Activated naive CD8-positive, alpha-beta T cell treated with anti-CD3 and anti-CD28 coated beads, Interleukin-2, amount 10 ng/mL, durations not matched to agents 7 days and 5 days (primary cell): ENCODE measurements at places on chromosomes 16 and 17. TPM values are rescaled to one million over a fixed set of nuclear protein-coding genes. Genes with fewer than 3 reads are reported as not detected.
A peak's percentile ranks its signal among the peaks of the same experiment; 100 is the strongest.

DNA sequence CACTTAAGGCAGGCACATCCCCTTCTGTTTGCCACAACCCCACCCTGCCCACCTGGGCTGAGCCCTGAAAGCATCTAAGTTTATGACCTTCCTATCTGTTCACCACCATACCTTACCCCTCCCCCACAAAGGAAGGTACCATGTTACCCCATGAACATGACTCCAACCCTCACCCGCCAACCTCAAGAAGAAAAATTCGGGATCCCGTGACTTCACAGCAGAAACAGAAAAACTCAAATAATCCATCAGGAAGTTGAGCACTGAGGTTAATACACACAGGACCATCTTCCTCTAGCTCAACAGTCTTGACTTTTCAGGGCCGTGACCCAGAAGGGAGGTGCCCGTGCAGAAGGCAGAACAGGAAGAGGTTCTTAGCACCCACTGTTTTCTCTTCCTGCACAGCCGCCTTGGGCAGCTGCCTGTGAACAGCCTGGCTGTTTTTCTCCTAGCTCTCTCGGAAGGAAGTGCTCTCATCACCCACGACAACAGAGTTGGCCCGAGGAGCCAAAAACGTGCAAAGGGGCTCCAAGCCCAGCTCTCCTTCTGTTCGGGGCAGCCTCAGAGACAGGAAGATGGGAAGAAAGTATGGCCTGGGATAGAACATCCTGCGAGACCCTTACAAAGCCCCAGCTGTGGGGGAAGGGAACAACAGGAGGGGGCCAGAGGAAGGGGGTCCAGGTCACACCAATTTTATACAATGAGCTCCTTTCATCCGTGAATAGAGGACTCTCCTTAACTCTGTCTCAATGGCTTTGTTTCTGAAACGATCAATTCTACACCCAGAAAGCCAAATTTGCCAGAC is 101.1 kb downstream of the XYLT1 start:
- peaks cover 77% of the 10 kb centered on the region for H3K4me1 ChIP-seq
- peak; percentile 69 for DNase-seq
- H3K36me3 ChIP-seq: peaks cover 21% of the 10 kb centered on the region
- no peaks in the 10 kb centered on the region for H3K27me3 ChIP-seq

- H3K4me1 ChIP-seq: peaks cover 1% of the 10 kb centered on the region
- H3K27me3 ChIP-seq: no peaks in the 10 kb centered on the region
- H3K4me3 ChIP-seq: no peak overlapping the region
- H3K36me3 ChIP-seq: peaks cover 22% of the 10 kb centered on the region
- no peak for DNase-seq
Observed at GRCh38 chr16:71754652-71755051, 30.2 kb upstream of the PHLPP2 start.

DNA sequence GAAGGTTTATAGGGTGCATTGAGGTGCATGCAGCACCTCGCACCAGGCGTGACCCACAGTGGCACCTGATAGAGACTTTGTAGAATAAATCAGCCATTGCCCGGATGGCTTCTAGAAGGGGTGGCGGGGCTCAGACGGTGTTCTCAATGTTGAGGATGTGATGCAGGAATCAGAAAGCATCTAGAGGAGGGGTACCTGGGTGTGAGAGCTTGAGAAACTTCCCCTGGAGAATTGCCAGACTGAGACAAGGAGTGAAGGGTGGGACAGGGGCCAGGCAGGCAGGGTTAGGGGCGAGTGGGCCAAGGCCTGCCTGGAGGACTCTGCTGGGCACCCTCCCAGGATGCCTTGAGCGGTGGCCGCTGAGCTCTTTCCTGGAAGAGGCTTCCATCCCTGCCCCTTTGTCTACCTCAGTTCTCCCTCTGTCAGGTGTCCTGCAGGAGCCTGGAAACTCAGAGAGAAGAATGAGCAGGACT is 9.3 kb upstream of the ADGRG1 start:
- no peaks in the 10 kb centered on the region for H3K27me3 ChIP-seq
- DNase-seq: peak; percentile 23
- no peak overlapping the region for H3K4me3 ChIP-seq
- H3K4me1 ChIP-seq: peaks cover 9% of the 10 kb centered on the region
- no peaks in the 10 kb centered on the region for H3K36me3 ChIP-seq

Gene UNC13D
- 222 TPM for total RNA-seq

- peaks cover 13% of the 10 kb centered on the region for H3K4me1 ChIP-seq
- peaks cover 2% of the 10 kb centered on the region for H3K27me3 ChIP-seq
- peaks cover 4% of the 10 kb centered on the region for H3K36me3 ChIP-seq
- H3K4me3 ChIP-seq: no peak overlapping the region
Observed at GRCh38 chr17:64240741-64241347, 22.2 kb downstream of the TEX2 start.

- no peak overlapping the region for H3K27ac ChIP-seq
- H3K4me1 ChIP-seq: no peaks in the 10 kb centered on the region
- DNase-seq: no peak
- H3K27me3 ChIP-seq: no peaks in the 10 kb centered on the region
Observed at GRCh38 chr16:78256686-78257375, 157.4 kb downstream of the WWOX start.

DNA sequence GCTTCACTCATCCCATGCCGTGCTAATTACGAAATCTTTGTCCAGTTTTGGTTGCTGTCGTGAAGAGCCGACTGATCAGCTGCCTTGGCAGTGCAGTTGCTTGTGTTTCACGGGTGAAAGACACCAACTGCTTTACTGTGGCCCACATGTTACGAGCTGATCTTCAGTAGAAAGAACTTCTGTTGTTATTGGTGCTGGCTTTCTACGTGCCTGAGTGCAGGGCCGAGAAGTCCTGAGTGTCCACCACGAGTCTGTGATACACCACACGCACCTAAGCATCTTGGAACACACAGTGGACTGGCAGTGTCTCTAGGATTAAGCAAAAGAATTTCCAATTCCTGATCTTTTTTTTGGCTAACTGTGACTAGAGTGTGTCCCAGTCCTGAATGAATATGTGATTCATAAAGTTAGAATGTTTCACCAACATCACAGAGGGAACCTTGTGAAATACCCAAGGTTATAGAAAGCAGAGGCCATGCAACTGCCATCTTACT is 70.4 kb upstream of the CLEC18A start:
- no peak overlapping the region for H3K27ac ChIP-seq
- H3K4me3 ChIP-seq: no peak overlapping the region
- H3K27me3 ChIP-seq: no peaks in the 10 kb centered on the region

Gene KRT13
- total RNA-seq: not detected

DNA sequence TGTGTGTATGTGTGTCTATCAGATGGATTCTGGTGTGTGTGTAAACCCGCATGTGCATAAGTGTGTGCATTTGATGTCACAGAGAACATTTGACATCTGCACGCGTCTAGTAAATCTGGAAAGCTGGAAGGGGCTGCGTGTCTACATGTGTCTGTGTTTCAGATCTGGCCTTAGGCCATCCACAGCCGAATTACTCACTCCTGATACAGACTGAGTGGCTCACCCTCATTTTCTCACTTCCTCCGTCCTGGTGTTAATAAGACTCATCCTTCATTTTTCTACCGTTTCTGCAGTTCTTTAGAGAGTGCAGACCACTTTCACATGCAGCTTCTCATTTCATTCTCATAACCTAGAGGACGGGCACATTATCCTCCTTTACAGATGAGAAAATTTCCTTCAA is 491.6 kb downstream of the CDH13 start:
- no peaks in the 10 kb centered on the region for H3K4me1 ChIP-seq
- H3K27ac ChIP-seq: no peak overlapping the region
- H3K36me3 ChIP-seq: no peaks in the 10 kb centered on the region
- no peak for DNase-seq
